ENCODE measurements at places on chromosomes 2 and 18.

- DNase-seq: no peak
Observed at GRCh38 chr2:107553539-107553938, 273.2 kb upstream of the RGPD4 start.

DNA sequence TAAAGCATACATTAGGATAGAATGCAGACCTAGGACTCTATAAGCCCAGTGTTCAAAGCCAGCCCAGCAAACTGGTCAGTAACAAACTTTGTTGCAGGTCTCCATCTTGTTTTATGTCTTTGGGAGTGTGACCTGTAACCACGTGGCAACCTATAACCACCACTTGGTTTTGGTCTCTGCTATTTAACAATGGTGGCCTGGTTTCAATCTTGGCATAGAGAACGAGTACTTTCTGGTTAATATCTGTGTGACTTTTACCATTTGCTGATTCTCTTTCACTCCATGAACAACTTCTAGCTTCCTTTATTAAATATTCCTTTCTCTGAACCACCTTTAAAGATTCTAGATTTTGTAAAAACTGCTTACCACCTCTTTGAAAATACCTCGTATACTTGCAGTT lies 118.5 kb downstream of the KCNS3 start:
- no peak for DNase-seq

DNA sequence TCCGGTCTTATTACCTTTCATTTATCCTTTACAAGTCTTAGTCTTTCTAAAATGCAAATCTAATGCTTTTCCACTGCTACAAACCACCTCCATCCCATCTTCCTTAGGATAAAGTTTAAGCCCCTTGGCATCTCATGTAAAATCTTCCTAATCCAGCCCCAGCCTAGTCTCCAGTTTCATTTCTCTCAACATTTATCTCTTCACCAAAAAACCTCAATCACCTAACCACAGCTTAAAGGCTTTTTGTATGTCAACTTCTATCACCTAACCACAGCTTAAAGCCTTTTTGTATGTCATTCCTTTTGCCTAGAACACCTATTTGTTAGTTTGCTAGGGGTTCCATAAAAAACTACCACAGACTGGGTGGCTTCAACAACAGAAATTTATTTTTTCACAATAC lies 4.2 kb downstream of the TRAK2 start:
- no peak for DNase-seq

DNA sequence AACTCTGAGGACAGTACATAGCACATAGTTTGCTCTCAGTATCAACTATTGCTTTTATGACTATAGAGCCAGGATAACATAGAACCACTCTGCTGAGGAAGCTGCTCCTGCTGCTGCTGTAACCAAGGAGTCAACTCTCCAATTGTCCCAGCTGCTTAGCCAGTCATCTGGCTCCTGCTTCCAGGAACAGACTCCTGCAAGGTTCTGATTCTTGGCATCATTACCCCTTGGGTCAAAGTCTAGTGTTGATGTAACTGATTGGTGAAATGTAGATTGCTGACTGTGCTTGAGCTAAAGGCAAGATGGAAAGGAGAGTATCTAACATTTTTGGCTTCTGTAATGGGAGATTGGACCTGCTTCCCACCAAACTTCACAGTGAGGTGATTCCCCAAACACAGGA lies 261.9 kb upstream of the FSHR start:
- no peak for DNase-seq

- no peak for DNase-seq
Observed at GRCh38 chr2:199847181-199847864, 3.7 kb downstream of the FTCDNL1 start.

DNA sequence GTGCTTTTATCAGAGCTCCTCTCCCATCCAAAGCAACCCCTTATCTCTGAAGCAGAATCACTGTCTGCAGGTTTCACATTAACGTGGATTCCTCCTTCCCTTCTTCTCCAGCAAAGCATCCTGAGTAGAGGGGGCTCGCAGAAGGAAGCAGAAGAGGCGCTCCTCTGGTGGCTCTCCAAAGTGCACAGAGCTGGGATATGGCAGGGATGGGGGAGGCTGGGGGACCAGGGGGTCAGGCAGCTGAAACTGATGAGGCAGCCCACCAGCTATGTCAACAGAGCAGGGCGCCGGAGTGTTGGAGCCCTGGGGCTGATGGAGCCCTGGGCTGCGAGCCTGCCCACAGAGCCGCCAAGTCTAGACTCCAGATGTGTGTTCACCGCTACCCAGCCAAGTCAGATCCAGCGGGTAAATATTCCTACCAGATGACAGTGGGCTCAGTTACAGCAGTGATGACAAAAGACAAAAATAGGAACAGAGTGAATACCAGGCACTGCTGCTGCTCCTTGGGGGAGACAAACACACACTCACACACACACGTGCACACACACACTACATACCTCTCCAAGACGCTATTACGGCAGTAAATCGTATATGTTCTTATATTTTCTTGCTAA lies 678.3 kb upstream of the ID2 start:
- peak; percentile 31 for DNase-seq

DNA sequence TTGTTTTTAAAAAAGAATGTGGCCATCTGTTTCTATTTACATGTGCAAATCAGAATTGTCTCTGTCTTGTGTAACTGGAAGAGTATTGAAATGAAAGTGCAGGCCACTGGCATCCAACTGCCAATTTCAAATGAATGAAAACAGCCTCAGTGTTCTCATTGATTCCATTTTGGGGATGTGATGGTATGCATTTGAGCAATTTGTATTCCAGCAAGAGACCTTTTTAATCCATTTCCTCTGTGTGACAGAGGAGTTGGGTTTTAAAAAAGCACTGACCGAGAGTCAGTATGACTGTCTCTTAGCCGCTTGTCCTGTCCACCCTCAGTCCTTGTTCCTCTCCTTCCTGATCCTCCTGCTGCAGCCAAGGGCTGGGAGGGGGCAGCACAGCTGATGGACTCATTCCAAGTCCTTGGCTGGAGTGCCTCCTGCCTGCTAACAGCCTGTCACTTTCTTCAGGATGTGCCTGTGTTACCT lies 50.0 kb downstream of the ASAP2 start:
- peak; percentile 63 for DNase-seq

DNA sequence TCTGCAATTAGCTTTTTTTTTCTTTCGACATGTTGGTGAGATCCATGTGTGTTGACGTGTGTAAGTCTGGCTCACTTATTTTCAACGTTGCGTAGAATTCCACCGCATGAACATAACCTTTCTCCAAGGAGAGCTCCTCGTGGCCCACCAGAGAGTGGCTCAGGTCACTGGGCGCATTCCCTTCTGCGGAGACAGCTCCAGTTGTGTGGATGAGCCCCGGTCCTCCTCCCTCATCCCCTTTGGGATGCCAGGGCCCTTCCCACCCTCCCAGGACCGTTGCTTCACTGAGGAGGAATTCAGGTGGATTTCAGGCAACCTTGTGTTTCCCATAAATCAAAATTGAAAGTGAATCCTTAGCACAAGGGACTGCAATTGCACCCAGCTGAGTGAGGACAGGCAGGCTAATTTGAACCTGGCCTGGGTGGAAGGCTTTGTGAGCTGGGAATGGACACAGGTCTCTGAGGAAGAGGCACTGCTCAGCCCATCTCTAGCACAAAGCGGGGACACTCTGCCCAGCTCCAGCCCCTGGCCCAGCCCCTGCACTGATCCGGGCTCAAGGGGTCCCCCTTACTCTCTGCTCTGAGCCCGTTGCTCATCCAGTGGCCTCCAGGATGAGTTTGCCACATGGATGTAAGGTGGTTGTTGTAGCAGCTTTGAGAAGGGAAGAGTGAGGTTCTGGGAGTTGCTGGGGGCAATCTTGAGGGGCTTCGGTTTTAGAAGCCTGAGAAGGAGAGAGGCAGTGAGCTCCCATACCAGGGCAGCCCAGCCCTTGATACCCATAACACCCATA lies 57.8 kb upstream of the HAAO start:
- no peak for DNase-seq

GRCh38 chr2:27494284-27494943 lies 586 bp downstream of the FNDC4 start:
- DNase-seq: peak; percentile 38

GRCh38 chr2:88919087-88919738 lies 227.7 kb downstream of the RPIA start:
- peak; percentile 28 for DNase-seq

- DNase-seq: no peak
Observed at GRCh38 chr2:45918463-45919159, 267.1 kb downstream of the PRKCE start.

- no peak for DNase-seq
Observed at GRCh38 chr2:240783819-240784621, 36.0 kb downstream of the KIF1A start.

GRCh38 chr18:55089610-55090009 lies 130.3 kb upstream of the CCDC68 start:
- no peak for DNase-seq

DNA sequence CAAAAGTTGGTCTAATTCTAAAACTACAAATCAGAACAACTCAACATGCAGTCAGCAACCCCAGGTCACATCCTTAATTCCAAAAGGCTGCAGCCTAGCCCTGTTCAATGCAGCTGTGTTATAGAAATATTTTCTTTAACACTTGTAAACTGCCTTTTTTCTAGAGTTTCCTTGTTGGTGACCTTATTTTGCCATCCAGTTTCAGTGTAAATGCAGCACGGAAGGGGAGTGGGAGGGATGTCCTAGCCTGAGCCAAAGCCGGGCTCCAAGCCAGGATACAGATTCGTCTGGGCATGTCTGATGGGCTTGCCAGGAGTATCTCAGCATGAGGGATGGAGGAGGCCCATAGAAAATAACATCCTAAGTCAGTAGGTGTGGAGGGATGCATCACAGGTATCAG lies 17.7 kb upstream of the SP3 start:
- DNase-seq: no peak

DNA sequence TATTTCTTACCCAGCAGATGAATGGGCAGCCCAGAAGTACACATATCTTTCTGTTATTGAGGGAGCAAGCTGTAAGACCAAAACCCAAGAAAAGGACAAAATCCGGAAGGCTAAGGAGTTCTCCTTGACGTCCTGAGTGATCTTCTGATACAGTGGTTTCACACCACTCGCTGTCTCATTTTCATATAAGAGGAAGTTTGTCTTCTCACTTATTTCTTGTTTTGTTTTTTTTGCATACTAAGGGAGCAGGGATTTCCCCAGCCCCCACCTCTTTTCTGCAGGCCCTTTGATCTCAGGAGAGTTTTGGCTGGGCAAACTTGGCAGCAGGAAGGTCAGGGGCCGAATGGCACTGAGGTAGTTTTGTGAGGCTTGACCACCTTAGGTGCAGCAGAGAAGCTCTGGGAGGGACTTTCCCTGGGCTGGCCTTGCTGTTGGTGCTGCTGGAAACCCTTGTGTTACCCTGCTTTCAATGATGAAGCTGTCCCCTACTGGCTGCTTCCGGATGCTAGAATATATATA lies 13.3 kb downstream of the CHRNA1 start:
- peak; percentile 37 for DNase-seq

DNA sequence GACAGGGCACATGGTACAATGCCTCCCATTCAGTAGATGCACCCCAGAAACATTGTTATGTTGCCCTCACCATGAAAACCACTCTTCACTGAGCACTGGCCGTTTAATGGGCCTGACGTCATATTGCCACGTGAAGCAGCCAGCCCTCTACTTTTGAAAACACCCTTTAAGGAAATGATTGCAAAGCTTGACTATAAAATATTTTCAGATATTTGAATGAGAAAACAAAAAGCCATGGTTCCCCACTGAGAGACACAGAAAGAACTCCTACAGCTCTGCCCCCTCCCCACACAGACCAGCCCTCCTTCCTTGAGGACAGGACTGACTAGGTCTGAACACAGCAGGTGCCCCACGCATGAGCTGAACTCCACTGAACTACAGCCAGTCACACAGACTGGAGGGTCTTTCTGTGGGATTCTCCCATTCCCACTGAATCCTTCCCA lies 349.1 kb downstream of the ANAPC1 start:
- DNase-seq: no peak

GRCh38 chr2:126771094-126771493 lies 115.1 kb downstream of the GYPC start:
- DNase-seq: no peak

- no peak for DNase-seq
Observed at GRCh38 chr18:10094655-10095054, 180.8 kb downstream of the VAPA start.

- DNase-seq: no peak
Observed at GRCh38 chr2:156903335-156903734, 354.2 kb upstream of the GALNT5 start.

DNA sequence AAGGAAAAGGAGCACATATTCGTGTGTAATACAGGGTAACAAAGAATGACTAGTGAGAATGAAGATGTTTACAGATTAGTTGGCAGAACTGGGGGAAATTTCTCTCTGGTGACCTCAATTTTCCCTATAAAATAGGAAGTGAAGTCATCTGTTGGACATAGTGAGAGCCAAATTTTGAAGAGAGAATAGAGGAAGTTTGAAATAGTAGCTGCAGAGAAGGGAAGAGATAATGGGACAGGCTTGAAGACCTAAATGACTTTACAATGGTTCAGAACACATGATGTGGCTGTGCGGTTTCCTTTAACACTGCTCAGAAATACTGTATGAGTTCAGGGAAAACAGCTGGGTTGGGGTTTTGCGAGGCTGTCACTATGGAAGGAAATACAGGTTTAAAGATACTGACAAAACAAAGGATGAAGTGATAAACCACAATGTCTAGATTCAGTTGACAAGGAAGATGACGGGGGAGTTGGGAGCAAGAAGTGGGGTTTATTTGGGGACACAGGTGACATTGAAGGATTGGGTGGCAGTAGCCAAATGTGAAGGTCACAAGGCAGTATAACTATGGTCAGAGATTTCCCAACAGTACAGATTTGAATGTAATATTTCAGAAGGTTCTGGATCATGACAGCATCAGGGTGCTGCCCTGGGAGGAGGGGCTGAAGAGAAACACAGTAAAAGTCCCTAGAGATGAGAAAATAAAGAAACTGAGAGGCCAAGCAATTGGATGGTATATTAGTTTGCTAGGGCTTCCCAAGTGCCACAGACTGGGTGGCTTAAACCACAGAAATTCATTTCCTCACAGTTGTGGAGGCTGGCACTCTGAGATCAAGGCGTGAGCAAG lies 82.6 kb upstream of the TANK start:
- DNase-seq: no peak

DNA sequence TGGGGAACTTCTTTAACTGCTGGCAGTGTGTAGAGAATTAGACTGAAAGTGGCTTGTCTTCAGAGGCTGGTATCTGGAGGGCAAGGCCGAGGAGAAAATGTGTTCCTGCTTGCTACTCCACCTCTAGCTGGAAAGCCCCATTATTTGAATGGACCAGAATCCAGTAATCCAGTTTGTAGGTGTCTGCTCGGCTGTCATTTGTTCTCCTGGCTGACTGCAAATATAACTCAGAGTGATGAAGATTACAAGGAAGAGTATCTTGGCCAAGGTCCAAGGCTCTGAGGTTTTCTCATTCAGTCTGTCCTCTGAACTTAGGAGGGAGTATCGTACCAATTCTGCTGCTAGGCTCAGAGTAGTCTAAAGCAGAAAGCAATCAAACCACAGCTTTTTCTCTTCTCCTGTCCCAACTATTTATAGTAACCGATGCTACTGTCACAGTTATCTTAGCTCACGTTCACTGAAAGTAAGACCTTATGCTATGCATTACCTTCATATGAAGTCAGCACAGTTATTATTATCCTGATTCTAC lies 228.6 kb downstream of the SETBP1 start:
- no peak for DNase-seq

DNA sequence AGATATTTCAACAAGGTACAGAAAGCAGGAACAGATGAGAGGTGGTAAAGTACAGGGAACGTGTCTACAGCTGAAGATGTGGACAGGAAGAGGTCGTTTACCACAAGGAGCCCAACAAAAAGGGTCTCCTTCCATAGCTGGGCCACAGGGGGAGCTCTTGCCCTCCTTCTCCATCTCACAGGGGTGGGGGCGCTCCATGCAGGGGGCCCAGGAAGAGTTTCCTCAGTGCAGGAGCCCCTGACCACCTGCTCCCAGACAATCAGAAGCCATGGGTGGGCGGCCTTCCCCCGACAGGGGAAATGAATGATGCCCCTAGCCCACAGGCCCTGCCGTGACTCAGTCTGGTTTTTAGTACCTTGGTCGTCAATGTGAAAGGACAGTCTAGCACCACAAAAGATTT lies 163.6 kb upstream of the ZNF516 start:
- peak; percentile 77 for DNase-seq

Data from mesendoderm (in vitro differentiated cells).